Kidney glomerular epithelial cell (primary cell): ENCODE measurements at places on chromosomes 4 and X.

GRCh38 chr4:113368056-113368455 is 318.6 kb downstream of the ANK2 start:
- DNase-seq, result no peak

- DNase-seq, result no peak
Measured at GRCh38 chrX:2536141-2536540, 35.4 kb upstream of the DHRSX start.

- DNase-seq, result no peak
Measured at GRCh38 chr4:48944756-48945241, 38.2 kb upstream of the OCIAD2 start.

- DNase-seq, result peak; percentile 48
Measured at GRCh38 chr4:40185830-40186664, 10.8 kb upstream of the RHOH start.

GRCh38 chr4:40247350-40247749 is 50.5 kb downstream of the RHOH start:
- DNase-seq, result no peak

DNA sequence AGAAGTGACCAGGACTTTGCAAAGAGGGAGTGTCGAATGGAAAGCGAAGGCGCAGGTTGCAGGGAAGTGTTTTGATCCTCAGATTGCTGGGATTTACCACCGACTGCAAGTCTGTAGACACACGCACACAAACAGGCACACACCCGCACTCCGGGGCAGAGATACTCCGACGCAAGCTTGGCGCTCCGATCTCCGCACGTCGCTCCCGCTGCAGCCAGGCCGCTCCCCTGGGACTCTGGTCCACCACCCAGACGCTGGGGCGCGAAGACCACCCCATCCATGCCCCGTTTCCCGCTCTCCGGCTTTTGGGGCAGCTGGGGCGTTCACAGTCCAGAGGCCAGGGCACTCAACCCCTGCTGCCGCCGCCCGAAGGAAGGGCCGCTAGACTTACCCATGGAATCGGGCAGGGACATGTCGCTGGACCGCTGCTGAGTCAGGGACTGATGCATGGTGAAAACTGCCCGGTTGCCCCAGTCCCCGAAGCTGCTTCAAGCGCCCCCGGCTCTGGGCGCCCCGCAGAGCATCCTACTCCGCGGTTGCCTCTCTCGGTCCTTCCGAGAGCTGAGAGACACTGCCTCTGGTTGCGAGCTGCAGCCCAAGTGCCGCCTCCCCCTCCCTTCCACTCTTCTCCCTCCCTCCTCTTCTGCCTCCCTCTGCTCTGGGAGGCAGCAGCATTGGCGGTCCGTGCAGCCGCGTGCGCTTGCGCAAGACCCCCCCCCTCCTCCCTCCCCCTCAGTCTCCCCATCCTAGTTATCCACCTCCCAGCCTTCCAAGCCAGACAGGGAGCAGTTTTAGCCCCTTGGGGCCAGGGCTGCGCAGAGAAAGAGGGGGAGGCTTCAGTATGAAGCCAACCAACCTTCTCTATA is at the start of gene TMEM255A:
TMEM255A (minus strand) TSS at position 601 of the 866 bp plus-strand sequence; CDS start at position 449, 152 bp downstream.
- DNase-seq, result no peak

DNA sequence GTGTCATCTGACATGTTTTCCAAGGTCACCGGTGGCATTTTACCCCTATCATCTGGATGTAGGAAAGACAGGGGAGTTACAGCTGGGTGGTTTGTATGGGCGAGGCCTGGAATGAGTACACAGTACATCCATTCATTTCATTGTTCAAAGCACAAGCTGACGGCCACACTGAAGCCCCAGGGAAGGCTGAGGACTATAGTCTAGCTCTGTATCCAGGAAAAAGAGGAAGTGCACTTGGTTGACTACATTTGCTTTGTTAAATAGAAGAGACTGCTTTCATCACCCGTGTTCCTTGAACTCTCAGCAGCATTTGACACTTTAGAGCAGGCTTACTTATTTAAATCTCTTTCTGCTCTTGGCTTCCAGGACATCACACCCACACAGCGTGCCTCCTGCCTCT is 1041.0 kb upstream of the TENM3 start:
- DNase-seq, result no peak

DNA sequence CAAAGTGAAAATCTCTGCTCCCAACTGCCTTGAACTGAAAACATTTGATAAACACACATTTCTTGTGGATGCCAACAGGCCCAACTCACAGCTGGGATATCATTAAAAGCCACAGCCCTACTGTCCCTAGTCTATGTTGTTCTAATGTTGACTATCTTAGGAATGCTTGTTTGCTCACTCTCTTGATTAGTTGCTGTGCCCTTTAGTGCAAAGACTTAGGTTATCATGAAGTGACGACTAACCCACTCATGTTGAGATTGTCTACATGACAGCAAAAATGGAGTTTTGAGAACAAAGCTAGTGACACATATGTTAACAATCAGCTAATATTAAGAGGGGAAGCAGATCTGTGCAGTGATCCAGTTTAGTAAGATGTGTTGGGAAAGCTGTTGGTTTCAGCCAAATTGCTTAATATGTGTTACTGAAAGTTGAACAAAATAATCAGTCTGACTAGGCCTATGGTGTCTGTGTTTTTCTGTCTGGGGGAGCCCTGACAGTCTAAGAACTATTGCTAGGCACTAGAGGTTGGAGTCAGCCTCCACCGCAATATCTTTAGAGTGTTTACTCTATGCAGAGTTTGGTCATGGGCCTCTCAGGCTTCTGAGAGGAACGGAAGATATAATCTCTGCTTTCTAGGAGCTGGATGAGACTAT is 125.5 kb downstream of the ATG4A start:
- no peak for DNase-seq
